ENCODE measurements at places on chromosomes 7 and 10.

DNA sequence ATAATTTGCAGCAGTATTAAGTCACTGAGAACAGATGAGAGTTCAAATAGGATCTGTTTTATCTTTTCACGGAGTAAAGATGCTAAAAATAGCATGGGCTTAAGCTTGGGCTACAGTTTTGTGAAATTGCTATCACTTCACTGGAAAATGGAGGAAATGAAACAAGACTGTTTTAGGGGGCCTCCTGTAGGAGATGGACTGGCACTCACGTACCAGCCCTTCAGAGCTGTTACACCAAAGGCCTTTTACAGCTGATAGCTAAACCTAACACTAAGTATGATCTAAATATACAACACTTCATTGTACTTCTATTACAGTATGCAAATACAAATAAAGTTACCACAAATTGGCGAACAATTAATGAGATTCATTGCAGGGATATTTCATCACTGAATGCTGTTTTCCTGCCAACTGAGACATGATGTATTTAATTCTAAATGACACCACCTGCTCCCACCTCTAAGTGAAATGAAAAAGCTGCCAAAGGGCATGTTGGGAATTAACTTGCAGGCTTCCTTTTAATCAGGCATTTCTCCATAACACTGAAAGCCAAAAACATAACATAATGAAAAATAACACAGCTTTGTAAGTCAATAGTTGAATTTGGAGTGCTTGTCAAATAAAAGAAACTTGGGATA lies 304.5 kb upstream of the LRRN3 start:
- no peak for DNase-seq

- peak; percentile 85 for DNase-seq
These were observed at the start of gene ARPC1A for GRCh38 chr7:99325592-99326407. TSS of gene ARPC1A (plus strand) at chr7:99325898. CDS start at chr7:99333354, 7,456 bp downstream.

- no peak for DNase-seq
These were observed 152.5 kb downstream of the PPP1R9A start for GRCh38 chr7:95059842-95060313.

DNA sequence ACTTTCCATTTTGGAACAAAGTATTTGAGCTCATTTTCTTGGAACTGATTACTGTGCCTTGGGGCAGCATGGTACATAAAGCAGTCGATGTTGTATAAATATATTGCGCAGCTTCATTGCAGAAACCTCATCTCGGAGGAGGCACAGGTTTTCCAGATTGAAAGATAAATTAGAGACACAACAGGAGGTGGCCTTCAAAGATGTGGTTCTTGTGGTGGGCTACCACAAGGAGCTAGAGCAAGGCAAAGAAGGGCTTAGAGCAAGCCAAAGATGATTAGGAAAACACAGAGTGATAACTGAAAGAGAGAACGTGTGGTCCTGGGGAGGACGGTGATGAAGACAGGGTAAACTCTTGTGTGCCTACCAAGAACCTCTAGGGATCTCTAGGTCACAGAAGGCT lies 169.1 kb upstream of the TNS3 start:
- DNase-seq, result no peak

- DNase-seq, result no peak
These were observed 135.9 kb upstream of the ASAH2 start for GRCh38 chr10:50387007-50387731.

GRCh38 chr10:87961314-87961713 lies 97.9 kb downstream of the PTEN start:
- DNase-seq, result no peak

- peak; percentile 10 for DNase-seq
These were observed 36.8 kb upstream of the ANK3 start for GRCh38 chr10:60426425-60426824.

DNA sequence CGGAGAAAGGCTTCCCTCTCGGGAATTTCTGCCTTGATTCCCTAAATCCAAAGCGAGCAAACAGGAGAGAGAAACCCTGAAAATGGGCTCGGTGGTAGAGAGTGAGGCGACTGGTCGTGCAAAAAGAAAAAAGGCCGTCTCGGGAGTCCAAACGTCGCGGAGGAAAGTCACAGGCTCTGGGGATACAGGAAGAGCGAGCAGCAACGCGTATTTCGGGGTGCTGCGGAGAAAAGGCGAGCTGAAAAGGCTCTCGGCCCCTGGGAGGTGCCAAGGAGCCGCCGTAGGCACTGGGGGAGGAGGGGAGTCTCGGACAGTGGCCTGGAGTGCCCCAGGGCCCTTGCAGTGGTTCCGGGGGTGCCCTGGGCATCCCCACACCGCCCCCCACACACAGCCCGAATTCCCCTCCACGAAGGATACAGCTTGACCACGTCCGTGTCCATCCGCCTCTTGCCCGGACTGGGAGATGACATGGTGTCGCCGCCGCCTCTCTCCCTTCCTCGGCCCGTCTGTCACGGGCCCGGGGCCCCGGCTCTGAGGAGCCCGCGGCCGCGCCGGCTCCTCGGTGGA lies 591 bp downstream of the UBE2H start:
- DNase-seq, result peak; percentile 23

DNA sequence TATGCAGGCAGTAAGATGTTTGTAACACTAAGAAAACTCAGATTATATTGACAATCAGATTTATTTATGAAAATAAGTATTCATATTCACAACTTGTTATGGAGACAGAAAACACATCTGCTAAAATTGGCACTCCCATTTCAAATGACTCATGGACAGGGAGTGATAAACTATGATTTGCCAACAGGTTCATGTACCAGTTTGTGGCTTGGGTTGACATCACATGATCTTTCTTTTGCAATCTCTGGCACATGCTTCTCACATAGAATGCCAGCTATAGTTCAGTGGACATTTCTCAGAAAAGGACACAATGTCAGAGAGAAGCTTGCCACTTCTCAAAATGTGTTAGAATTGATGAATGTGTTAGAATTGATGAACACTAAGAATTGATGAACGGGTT lies 663.2 kb upstream of the ANKRD30A start:
- DNase-seq, result peak; percentile 13

- DNase-seq, result no peak
These were observed 259.7 kb downstream of the CALN1 start for GRCh38 chr7:72152161-72153131.

GRCh38 chr7:24898691-24899090 lies 81.3 kb downstream of the OSBPL3 start:
- no peak for DNase-seq

GRCh38 chr10:88162852-88163251 lies 299.4 kb downstream of the PTEN start:
- no peak for DNase-seq

DNA sequence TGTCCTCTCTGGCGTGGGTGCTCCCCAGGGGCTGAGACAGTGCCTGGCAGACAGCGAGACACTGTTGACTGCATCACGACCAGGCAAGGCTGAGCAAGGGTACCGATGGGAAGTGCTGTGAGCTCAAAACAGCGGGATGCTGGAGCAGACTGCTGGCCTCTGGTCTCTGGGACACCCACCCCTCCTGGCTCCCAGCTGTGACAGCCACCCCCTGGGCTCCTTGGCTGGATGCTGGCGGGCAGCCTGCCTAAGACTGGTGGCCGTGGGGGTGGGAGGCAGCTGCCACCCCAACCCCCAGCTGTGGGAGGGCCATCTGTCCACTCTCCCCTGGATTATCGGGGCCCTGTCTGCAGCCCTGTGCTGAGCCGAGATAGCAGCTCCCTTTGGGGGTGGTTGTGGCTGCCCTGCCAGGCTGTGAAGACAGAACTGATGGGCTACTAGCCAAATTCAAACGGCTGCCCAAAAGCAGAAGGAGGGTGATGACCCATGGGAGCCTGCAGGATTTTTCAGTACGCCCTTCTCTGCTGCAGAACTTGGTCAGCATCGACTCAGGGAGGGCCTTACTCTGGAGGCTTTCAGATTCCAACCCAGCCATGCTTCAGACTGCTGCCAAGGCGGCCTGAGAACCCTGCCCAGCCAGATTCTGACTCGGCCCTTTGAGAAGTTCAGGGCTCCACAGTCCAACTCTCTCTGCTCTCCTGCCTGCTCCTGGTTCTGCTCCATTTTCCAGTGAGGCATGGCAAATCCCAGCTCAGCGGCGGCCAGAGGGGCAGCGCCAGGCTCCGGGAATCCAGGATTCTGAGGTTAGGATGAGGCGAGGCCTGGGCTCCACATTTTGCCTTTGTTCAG lies 125.3 kb downstream of the NEURL1 start:
- peak; percentile 23 for DNase-seq

DNA sequence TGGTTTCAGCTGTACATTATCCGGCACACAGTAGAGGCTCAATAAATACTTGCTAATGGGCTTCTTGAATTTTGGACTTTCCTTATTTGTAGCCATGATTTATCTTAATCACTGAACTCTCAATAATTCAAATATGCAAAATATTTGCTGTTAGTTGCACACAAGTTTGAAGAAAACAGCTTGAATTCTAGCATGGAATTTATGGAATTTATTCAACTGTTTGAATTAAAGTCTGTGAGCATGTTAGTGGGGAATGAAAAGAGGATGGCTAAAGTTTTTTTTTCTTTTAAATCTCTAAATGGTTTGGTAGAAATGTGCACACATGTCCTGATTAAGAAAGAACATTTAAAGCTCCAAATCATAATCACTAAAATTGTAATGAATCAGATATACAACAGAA lies 42.5 kb downstream of the SIRT1 start:
- no peak for DNase-seq

GRCh38 chr10:3548076-3548475 lies 236.9 kb downstream of the KLF6 start:
- DNase-seq, result no peak

DNA sequence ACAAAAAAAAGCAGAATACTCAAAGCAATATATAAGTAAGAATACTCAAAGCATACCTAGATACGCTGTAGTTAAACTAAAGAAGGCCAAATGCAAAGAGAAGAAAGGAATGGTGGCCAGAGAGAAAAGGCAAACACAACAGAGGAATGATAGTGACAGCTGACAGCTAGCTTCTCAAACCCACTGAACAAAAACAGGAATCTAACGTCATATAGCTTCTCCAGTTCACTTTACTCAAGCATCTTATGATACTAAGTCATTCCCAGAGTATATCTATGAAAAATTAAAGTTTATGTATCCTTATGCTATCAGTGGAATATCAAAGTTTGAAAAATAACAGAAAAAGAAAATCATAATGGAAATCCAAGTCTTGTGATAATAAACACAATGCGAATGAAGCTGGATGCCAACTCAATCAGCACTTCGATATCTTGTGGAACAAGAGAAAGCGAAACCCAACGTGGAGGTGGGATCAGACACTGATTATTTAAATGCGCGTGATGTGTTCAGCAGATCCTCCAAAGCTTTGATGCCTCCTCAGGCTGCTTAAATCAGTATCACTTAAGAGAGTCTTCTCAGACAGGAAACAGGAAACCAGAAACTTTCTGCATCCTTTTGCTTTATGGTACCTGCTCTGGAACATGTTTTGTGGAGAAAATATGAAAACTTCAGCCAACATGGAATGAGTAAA lies 102.8 kb downstream of the PIP4K2A start:
- no peak for DNase-seq

GRCh38 chr10:19570120-19570519 lies 246.1 kb upstream of the PLXDC2 start:
- no peak for DNase-seq

DNA sequence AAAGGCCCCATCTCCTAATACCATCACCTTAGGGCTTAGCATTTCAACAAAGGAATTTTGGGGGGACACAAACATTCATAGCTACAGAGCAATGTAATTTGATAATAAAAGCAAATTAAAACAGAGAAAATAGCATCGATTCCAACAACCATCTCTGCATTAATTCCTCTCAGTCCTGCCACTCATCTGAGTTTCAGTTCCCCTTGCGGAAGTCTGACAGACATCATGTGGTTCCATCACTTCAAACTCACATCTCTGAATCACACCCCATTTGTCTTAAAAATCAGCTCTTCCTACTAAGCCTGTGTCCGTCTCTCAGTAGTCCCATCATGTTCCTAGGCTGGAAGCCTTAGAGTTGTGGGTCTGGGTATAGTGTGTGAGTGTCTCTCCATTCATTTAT lies 3.6 kb downstream of the ADCK2 start:
- no peak for DNase-seq

DNA sequence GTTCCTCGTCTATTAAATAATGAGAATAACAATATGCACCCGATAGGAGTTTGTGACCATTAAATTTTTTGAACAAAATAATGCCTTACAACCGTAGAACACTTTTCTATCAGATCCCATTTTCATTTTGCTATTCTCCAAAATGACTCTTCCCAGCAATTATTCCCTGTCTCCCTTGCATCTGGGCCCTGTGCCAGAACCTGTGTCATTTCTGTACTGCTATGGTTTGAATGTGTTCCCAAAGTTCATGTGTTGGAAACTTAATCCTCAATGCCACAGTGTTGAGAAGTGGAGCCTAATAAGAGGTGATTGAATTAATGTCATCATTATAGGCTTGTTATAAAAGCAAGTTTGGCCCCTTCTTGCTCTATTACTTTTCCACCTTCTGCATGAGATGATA lies 33.2 kb upstream of the SMNDC1 start:
- DNase-seq, result peak; percentile 71

- DNase-seq, result no peak
These were observed 23.4 kb downstream of the FAM107B start for GRCh38 chr10:14751014-14751896.

GRCh38 chr10:4022473-4022872 lies 237.5 kb upstream of the KLF6 start:
- DNase-seq, result no peak

DNA sequence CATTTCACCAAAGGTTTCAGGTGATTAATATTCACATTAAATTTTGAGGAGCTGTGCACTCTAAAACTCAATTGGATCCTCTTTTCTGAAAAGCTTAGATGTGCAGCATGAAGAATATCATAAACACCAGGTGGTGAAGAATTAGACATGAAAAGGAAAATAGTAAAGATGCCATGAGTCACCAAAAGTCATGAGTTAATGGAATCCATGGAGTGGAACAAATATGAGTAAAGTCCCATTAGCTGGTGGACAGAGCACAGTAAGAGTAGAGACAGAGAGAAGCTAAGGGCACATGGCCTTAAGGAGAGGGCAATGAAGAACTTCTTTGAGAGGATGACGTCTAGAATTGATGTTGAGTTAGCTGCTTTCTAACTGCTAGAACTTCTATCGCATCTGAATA lies 271.6 kb downstream of the CSTF2T start:
- DNase-seq, result no peak

DNA sequence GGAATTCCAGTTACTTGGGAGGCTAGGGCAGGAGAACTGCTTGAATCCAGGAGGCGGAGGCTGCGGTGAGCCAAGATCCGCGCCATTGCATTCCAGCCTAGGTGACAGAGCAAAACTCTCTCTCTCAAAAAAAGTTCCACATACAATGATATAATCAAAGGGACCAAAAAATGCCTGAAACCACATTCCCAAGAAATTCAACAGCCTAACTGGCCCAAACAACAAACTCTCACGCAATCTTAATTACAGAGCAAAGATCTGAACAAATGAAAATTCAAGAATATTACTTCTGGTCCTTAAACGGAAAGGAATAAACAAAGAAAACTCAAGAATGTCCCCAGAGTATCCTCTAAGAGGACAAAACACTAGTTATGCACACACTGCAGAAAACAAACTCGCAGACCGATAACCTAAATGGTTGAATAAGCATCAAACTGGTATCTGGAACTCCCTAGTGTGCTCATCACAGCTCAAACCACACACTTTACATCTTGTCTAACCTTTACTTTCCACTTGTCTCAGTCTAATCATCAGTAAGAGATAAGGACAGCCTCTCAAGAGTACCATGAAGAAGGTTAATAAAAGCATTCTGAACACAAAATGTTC lies 3.7 kb downstream of the OGA start:
- no peak for DNase-seq
